ENCODE measurements at places on chromosomes 16 and 17.

GRCh38 chr16:27286451-27286850 lies 17.9 kb upstream of the NSMCE1 start:
- peak; percentile 94 for DNase-seq

DNA sequence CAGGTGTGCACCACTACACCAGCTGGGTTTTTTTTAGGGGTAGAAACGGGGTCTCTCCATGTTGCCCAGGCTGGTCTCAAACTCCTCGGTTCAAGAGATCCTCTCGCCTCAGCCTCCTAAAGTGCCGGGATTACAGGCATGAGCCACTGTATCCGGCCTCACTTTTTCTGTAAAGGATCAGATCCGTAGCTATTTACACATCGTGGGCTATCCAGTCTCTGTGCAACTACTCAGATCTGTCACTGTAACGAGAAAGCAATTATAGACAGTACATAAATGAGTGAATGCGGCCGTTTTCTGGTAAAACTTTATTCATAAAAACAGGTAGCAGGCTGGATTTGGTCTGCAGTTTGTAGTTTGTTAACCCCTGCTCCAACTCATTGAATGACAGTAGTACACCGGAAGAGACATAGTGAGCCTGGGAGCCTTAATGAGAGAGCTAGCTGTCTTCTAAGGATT lies 44.5 kb downstream of the VMP1 start:
- no peak for DNase-seq

GRCh38 chr17:38897176-38897575 lies 27.3 kb downstream of the LASP1 start:
- peak; percentile 91 for DNase-seq

DNA sequence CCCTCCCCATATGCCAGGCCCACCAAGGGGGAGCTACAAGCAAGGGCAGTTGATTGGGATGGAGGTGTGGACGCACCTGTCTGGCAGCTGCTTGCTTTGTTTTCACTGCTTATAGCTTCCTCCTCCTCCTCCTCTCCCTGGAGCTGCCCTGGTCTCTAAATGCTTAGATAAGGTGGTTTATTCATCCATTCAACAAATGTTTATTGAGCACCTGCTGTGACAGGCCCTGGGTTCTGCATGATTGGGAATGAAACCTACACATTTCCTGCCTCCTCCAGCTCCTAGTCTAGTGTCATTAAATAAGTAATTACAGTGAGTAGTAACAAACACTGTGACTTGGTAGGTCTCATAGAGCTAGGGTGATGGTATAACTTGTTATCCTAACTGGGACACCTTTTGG lies 17.4 kb upstream of the MAP3K14 start:
- no peak for DNase-seq

DNA sequence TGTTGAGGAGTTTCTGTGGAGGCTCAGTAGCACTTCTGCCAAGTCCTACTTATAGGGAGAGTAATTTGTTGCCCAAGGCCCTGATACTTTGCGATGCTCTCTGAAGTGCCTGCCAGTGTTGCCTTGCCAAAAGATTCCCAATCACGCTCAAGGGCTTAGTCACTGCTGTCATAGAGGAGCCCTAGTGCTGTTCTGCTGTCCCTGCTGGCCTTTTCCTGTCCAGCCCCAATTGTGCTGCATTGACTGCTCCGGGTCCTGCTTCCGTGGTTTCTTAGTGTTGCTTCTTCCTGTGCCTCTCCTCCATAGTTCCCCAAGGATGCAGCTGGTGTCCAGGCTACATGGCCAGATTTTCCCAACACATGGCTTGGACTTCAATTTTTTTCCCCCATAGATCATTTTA lies 13.9 kb downstream of the NUP93 start:
- DNase-seq: peak; percentile 87

DNA sequence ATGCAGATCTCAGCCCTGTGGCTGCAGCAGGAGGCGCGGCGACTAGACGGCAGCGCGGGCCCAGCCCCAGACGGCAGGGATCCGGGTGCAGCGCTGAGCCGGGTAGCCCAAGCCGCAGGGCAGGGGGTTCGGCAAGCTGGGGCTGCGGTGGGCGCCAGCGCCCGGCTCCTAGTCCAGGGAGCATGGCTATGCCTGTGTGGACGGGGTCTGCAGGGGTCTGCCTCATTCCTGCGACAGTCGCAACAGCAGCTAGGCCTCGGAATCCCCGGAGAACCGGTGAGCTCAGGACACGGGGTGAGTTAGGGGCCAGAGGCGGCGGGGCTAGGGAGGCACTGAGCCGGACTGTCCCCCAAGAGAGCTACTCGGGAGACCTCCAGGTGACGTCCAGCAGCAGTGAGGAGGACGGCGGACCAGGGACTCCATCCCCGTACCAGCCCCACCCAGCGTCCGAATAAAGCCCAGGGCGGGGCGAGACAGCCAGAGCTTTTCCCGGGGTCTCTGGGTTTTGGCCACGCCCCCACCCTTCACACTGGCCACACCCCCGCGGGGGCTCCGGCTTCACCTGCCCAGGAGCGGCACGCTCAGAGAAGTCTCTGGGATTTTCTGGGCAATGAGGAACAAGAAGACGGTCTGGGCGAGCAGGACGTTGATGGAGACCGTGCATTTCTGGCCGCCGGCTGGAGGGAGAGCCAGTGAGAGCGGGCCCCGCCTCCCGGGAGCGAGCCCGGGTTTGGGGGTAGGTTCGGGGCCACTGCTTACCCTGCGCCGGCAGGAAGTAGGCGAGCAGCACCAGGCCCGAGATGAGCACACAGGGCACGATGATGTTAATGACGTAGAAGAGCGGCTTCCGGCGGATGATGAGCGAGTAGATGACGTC lies 1.1 kb downstream of the C17orf107 start:
- peak; percentile 80 for DNase-seq

Data from osteoblast (primary cell).